ENCODE measurements at places on chromosomes 13 and 19.

- no peak for DNase-seq
Observed at GRCh38 chr19:3360421-3361383, 5.7 kb upstream of the NFIC start.

DNA sequence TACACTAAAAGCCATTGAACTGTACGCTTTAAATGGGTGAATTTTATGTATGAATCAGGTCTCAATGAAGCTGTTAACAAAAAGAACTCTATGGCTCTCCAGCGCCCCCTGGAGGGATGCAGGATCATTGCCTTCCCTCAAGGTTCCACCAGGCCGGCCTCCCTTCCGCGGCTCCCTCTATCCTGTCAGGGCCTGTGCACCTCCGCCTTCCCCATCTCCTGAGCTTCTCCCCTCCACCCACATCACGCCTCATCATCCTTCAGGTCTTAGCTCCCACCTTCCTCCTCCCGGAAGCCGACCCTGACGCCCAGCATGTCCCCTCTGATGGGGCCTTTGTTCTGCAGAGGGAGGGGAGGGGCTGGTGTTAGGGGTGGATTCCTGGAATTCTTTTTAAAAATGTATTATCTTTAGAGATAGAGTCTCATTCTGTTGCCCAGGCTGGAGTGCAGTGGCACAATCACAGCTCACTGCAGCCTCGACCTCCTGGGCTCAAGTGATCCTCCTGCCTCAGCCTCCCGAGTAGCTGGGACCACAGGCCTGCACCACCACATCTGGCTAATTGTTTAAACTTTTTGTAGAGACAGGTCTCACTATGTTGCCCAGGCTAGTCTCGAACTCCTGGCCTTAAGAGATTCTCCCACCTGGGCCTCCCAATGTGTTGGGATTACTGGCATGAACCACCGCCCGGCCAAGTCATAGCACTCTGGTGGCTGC, 27.7 kb downstream of the MEIS3 start:
- DNase-seq = peak; percentile 21

DNA sequence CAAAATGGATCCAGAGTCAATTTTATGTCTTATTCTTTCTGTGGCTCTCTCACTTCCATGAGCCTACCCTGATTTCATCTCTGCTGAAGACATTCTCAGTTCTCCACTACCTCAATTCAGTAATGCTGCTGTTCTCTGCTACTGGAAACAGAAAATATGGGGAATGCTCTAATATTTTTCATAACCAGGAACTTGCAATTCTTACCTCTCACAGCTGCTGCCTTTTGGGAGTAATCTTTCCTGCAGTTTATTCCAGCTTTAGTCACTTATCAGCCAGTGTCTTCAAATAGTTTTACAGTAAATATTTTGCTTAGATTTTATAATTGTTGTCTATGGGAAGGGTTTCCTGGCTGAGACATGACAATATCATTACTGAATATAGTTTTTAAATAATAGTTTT, 145.1 kb upstream of the UFM1 start:
- no peak for DNase-seq

DNA sequence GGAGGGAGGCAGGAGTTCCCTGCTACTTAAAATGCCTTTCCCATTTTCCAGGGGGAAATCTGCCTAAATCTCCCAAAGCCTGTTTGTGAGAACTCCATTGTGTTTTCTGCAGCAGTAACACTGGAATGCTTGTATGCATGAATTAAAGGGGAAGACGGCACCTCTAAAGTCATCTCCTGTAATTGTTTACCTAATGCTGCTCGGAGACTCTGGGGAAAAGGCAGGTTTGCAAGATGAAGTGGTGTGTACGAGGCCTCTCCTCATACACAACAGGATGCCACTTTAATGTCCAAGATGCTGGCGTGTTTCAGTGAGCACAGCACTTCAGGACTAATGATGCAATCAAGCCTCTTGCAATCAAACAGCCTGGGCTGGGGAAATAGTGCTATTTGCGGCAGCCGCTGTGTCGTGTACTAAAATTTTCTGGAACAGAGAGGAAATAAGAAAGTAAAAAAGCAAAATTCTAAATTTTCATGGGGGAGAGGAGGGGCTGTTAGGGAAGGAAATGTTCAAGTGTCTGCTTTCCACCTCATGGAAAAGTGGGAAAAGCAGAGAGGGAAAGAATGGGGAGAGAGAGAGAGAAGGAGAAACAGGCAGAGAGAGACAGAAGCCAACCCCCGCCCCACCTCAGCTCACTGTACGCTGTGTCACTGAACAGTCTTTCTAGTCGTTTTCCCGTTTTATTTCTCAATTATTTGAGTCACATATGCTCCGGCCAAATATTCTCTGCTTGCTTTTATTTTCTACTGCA, 32.9 kb downstream of the TSHZ3 start:
- DNase-seq = no peak

DNA sequence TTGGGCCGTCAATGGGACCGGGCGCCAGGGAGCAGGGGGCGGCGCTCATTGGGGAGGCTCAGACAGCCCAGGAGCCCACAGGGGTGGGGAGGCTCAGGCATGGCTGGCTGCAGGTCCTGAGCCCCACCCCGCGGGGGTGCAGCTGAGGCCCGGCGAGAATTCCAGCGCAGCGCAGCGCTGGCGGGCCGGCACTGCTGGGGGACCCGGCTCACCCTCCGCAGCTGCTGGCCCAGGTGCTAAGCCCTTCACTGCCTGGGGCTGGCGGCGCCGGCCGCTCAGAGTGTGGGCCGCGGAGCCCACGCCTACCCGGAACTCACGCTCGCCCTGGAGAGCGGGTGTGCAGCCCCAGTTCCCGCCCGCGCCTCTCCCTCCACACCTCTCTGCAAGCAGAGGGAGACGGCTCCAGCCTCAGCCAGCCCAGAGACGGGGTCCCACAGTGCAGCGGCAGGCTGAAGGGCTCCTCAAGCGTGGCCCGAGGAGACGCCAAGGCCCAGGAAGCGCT, 1227.4 kb downstream of the PCDH17 start:
- no peak for DNase-seq

GRCh38 chr19:13160557-13160956, 10.3 kb downstream of the IER2 start:
- no peak for DNase-seq

DNA sequence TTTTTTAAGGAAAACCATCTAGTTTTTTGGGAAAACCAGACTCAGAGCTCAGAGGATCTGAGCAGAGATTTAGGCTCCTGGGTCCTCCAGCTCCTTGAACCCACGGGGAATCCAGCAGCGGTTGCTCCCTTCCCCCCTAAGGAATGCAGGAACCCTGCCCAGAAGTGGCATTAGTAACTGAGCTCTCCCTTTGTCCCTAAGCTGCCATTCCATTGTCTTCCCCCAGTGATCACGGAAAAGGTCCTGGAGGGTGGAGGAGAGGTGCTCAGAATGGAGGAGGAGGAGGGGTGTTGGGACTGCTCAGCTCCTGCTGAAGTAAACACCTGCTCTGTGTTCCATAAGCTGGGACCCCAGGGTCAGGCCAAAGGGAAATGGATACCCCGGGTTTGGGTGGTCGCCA, 16.8 kb upstream of the OR1M1 start:
- DNase-seq = no peak

GRCh38 chr19:34601071-34601470, 75.9 kb downstream of the SCGB2B2 start:
- no peak for DNase-seq

DNA sequence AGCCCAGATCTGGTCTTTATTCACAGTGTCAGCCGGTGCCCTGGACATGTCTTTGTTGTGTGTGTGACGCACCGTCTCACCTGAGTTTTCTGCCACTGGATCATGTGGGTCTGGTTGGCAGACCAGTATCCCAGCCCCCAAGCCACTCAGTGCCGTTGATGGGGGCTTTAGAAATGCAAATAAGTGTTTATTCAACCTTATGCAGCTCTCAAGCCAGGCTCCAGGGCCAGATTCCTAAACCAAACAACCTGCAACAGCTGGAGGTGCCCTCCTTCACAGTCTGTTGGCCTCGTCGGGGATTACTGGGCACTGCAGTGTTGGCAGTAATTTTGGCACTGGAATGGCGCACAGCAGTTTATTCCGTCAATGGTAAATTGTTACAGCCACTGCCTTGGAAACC, 21.6 kb downstream of the FAM124A start:
- DNase-seq = no peak

- no peak for DNase-seq
Observed at GRCh38 chr19:29629836-29630534, 23.9 kb downstream of the POP4 start.

- no peak for DNase-seq
Observed at GRCh38 chr19:48560095-48560530, 8.1 kb downstream of the SULT2B1 start.

GRCh38 chr19:7211191-7211951, 82.8 kb downstream of the INSR start:
- no peak for DNase-seq

GRCh38 chr19:38375098-38375493, 725 bp downstream of the PSMD8 start:
- DNase-seq = no peak

GRCh38 chr13:54845351-54845965, 1816.8 kb downstream of the OLFM4 start:
- no peak for DNase-seq

DNA sequence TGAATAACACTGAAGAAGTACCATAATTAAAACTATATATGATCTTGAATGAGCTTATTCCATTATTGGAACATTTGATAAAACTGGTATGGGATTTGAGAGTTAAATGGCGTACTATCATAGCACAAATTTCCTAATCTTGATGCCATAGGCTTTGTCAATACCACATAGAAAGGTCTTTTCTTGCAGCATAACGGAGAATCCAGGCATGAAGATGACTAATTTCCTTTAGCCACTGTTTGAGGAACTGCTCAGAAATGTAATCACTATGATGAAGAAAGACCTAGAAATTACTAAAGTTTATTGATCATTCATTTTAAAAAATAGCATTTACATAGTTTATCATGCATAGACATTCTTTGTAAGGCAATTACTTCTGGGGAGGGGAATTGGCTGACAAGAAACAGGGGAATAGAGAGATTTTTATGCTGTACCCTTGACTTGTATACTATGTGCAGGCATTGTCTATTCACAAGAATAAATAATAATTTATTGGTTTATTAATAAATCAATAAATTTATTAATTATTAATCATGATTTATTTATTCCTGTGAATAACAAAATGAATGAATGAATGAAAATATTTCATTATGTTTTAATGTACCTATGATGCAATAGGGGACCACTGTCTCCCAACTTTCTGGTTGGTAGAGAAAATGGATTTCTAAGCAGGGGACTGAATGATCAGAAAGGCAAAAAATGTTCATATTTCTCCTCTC, 2676.6 kb downstream of the PCDH9 start:
- DNase-seq = peak; percentile 33

- no peak for DNase-seq
Observed at GRCh38 chr19:56403261-56403660, 871 bp upstream of the ZNF583 start.

- DNase-seq = no peak
Observed at GRCh38 chr19:29277102-29277501, 64.2 kb upstream of the UQCRFS1 start.

- DNase-seq = no peak
Observed at GRCh38 chr13:80173224-80173623, 167.7 kb downstream of the SPRY2 start.

- no peak for DNase-seq
Observed at GRCh38 chr13:51821606-51822005, 17.6 kb upstream of the DHRS12 start.

DNA sequence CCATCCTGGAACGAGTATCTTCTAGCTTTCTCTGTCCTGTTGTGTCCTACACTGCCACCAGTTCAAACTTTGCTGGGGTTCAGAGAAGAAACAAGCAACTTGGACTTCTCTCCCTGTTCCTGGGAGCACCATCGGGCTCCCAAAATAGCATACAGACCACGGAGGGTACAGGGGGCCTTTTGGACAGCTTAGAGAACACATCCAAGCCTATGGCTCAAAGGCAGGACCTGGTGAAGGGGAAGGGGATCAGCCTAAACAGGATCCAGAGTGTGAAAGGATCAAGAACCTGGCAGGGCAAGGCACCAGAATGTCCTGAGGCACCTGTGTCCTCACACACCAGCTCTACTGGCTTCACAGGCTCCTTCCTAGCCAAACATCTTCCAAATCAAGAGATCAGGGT, 1336.5 kb downstream of the UQCRFS1 start:
- DNase-seq = no peak

DNA sequence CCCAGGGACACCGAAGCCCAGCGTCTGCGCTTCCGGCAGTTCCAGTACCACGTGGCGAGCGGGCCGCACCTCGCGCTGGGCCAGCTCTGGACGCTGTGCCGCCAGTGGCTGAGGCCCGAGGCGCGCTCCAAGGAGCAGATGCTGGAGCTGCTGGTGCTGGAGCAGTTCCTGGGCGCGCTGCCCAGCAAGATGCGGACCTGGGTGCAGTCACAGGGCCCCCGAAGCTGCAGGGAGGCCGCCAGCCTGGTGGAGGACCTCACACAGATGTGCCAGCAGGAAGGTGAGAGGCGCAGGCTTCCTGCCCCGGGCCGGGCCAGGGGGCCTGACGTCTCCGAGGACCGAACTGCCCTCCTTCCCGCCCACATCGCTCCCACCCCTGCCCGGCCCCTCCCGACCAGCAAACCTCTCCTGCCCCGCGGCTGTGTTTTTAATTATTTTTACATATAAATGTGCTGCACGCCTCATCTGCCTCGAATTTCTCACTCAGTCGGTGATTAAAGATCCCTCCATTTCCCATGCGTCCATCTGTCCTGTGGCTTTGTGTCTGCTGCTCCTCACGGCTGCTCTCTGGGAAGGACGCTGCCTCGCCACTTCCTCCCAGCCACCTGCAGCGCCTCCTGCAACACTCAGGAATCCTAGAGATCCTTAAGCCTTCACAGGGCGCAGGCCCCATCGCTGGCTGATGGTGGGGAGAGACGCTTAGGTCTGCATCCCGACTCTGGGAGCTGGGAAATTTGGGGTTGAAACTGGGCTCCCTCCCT, 4.3 kb downstream of the ZSCAN1 start:
- DNase-seq = no peak

GRCh38 chr13:44660050-44660449, 83.9 kb upstream of the TSC22D1 start:
- no peak for DNase-seq

- DNase-seq = no peak
Observed at GRCh38 chr19:41896581-41896942, 13.6 kb downstream of the ARHGEF1 start.

GRCh38 chr19:52170304-52170703, 1.1 kb downstream of the ZNF836 start:
- DNase-seq = no peak

GRCh38 chr13:33526718-33527117, 241.2 kb upstream of the STARD13 start:
- DNase-seq = no peak

DNA sequence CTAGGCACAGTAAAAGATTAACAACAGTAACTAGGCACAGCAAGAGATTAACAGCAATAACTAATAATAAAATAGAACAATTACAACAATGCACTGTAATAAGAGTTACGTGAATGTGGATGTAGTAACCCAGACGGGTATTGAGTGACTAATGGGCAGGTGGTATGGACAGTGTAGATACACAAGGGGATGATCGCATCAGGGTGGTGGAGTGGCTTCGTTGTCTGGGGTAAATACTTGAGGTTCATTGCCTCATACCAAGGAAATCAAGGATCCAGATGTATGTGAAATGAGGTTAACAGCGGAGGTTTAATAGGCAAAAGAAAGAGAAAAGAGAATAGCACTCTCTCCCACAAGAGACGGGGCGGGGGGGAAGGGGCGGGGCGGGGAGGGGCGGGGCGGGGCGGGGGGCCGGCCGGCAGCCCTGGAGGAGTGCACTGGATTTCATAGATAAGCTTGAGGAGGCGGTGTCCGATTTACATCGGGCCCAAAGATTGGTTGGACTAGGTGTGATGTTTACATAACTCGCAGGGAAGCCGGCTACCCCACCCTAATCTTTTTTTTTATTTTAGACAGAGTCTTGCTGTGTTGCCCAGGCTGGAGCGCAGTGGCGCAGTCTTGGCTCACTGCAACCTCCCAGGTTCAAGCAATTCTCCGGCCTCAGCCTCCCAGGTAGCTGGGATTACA, 106.3 kb downstream of the KCTD15 start:
- DNase-seq = no peak
